Stimulated activated CD4-positive, alpha-beta T cell treated with anti-CD3 and anti-CD28 coated beads, Interleukin-2, amount 100 ng/mL, for 24 hours (primary cell): ENCODE measurements at places on chromosomes 6 and 20.

DNA sequence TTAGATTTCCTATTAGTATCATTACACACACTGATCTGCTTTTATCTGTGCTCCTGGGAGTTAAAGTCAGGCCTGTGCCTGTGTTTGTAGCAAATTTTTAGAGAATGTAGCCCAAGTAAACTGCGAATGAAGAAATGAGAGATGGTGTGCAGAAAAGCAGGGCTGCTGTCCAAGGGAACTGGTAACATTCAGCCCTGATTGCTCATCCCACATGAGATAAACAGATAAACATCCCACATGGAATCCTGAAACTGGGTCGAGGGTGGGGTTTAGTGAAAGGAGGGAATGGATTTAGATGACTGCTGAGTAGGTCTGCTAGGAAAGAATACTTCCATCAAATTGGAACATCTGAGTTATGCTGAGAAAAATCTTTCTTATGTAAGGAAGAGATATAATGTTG lies 69.1 kb downstream of the GRIK2 start:
- no peak for DNase-seq

GRCh38 chr20:8002056-8002455 lies 17.5 kb downstream of the TMX4 start:
- DNase-seq = no peak

- DNase-seq = no peak
Observed at GRCh38 chr6:119125576-119125975, 47.1 kb upstream of the FAM184A start.

GRCh38 chr6:56660381-56660730 lies 17.7 kb upstream of the DST start:
- DNase-seq = no peak

DNA sequence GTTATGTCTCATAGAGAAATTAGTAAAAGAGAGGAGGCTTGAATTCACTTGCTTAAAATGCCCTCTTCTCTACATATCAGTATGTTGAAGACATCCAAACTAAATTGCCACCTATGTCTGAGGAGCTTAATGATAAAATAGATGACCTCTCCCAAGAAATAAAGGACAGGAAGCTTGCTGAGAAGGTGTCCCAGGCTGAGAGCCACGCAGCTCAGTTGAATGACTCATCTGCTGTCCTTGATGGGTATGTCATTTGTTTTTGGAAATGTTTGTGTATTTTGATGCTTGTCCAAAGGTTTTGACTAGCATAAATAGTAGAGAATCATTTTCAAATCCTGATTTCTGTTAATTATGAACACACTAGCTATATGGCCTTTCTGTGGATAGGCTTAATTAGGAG lies 307.7 kb downstream of the ARHGAP18 start:
- no peak for DNase-seq

GRCh38 chr20:13996265-13996664 lies 949 bp downstream of the MACROD2 start:
- no peak for DNase-seq

DNA sequence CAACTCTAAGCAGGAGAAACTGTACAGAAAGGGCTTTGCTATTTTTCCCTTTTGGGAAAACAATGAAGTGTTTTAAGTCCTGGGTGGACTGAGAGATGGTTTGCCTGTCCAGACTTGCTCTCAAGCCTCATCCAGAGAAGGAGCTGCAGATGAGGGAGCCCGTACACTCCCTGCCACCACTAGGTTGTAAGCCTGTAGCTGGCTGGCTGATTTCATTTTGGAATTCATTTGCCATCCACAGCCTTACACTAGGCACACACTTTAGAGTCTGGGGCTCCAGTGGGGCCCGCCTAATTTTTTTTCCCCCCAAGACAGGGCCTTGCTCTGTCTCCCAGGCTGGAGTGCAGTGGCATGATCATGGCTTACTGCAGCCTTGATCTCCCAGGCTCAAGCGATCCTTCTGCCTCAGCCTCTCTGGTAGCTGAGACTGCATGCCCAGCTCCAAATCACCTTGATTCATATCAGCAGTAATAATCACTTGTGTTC lies 28.4 kb downstream of the POFUT1 start:
- DNase-seq = no peak

DNA sequence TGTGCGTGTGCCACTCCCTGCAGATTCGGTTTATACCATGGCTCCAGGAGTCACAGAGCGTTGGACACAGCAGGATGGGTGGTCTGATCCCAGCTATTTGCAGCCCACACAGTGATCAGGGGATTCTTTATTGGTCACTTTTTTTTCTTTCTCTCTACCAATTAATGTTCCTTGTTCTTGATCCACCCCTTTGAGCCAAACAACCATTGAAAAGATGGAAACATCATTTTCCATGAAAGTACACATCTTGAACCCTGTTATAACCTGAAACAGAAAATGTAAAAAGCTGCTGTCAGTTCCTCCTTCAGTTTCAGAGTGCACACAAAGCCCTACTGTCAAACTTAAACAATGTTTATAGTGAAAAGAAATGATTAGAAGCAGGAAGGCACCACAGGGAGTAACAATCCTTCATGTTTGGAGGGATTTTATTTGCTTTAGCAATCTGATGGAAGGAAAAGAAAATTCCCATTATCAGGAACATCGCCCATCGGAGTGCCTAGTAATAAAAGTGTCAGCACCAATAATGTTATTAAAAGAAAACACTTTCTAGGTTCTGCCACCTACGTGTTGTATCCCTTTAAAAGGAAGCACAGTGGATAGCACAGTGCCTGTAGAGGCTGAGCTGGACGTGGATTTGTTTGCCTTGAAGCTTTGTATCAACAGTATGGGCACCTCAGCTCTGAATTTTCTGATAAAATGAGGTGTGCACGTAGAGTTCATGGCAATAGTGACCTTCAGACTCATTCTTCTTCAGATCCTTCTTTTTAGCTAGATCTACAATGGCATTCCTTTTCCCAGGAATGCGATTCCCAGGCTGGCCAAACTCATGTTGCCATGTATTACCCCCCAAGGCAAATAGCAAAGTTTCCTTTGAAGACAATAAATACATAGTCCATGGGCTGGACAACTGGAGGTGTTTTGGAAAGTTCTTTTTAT lies 16.1 kb upstream of the THBD start:
- DNase-seq = no peak

- DNase-seq = no peak
Observed at GRCh38 chr6:19603721-19604120, 233.4 kb upstream of the ID4 start.

DNA sequence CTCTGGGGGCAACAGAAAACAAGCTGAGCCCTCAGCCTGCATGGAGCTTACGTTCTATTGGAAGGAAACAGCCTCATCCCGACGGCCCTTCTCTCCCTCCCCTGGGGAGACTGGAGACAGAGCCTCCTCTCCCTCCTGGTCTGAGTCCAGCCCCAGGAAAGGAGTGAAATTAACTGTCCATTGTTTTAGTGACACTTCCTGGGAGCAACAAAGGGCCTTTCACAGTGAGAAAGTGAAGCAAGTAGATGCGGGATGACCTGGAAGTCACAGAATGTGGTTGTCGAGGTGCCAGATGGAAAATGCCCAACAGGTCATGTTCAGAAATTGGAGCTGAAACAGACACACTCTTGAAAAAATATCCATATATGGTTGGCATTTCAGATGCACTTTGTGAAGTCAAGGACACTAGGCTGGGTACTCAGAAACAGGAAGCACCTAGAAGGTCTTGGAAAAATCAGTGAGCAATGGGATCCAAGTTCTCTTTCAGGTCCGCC lies 77.8 kb downstream of the TFAP2C start:
- DNase-seq = no peak

DNA sequence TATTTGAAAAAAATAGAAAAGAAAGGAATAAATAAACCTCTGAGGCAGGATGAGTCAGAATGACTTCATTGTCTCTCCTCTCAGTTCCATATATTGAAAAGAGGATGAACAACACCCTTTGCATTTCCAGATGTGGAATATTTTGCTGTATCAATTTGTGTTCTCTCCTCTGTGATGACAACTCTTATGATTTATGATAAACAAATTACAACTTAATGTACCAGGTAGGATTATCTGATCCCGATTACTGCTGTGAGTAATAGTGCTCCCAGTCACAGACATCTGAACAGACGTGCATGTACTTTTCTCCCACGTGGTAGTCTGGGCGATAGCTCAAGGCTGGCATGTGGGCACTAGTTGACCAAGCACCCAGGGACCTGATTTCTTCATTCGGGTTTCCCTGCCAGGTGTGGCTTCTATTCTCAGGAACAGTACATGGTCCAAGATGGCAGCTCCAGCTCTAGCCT lies 142.1 kb upstream of the SULF2 start:
- DNase-seq = no peak

- DNase-seq = no peak
Observed at GRCh38 chr6:170137176-170137891, 153.5 kb downstream of the DLL1 start.

GRCh38 chr6:162267641-162268040 lies 459.9 kb downstream of the PRKN start:
- no peak for DNase-seq
